ENCODE measurements at places on chromosomes 16 and 17.

DNA sequence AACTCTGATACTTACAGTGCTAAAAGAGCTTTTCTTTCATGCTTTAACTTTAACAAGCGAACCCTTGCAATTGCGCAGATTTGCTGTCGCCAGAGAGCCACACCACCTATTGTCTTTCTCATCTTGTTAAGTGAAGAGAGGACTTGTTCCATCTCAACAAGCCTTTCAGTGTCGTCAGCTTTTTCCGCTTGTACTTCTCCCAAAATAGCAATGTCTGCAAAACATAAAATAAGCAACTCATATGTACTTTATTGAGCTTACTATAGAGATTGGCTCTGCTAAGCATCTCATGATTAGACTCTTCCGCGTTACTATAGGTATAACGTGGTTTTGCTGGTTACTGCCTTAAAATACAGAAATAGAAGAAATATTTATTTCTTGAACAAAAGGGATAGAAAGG is 51.9 kb downstream of the ABCA8 start:
- DNase-seq, result peak; percentile 6

GRCh38 chr17:17752821-17753321 is 71.6 kb downstream of the RAI1 start:
- peak; percentile 62 for DNase-seq

DNA sequence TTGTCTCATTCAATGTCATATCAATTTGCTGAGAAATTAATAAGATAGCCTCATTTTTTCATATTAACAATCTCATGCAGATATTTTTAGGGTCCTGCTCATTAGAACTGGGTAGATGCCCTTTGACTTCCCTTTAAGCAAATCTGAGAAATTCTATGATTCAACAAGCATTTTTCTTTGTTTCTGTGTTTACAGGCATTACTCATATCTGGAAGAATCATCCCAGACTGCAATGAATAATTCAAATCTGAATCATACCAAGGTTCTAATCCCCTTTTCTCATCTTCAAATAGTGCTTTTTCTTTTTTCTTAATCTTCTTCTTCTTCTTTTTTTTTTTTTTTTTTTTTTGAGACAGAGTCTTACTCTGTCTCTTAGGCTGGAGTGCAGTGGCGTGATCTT is 69.2 kb upstream of the KIFC3 start:
- no peak for DNase-seq

- peak; percentile 91 for DNase-seq
These were observed 5.4 kb upstream of the ZNF213 start for GRCh38 chr16:3129137-3130131.

- no peak for DNase-seq
These were observed 7.3 kb downstream of the DLX4 start for GRCh38 chr17:49976163-49976827.

DNA sequence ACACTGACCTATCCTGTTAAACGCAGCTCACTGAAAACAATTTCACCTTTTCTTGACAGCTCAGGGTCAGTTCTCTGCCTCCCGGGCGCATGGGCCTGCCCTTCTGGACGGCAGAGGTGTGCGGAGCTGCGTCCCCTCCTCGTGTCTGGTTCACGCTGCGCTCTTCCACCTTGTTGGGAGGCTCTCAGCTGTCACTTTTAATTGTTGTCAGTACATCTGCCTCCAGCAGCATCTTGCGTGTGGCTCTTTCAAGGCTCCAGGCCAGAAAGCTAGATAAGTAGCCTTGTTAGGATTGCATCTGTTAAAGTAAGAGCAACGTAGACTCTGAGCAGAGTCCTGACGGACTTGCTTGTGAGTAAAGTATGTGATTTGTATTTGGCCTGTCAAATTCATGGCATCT is 59.4 kb downstream of the MGAT5B start:
- DNase-seq, result no peak

GRCh38 chr17:70089513-70090148 is 14.6 kb downstream of the KCNJ16 start:
- no peak for DNase-seq

DNA sequence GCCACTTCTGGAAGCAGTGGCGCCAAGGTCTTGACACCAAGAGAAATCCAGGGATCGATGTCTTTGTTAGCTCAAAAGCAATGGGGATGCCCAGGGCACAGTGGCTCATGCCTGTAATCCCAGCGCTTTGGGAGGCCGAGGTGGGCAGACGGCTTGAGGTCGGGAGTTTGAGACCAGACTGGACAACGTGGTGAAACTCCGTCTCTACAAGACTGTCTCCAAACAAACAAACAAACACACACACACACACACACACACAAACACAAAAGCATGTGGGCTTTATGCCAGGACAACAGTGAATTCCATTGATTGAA is 22.4 kb upstream of the FAAP100 start:
- no peak for DNase-seq

DNA sequence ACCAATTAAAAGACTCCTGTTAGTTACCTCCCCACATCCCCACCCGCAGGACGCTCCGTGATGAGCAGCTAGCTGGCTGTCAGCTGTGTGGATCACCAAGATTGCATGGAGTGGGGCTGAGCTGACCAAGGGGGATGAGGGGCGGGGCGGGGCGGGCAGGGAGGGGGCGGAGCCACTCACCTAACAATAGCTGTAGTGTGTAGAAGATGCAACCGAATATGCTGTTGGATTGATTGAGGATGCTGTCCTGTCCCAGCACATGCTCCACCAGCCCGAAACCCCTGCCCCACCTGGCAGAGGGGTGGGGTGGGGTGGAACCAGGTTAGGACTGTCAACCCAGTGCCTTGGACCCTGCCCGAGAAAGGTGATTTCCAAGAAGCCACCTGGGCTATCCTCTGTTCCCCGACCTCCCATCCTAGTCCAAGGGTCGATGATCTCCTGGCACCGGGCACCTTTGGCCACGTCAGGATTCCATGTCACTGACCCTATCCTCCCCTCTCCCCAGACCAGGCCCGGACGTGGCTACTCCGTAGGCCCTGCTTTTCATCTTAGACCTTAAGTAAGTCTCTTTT is 1.4 kb downstream of the VKORC1 start:
- no peak for DNase-seq

- DNase-seq, result no peak
These were observed 538 bp upstream of the FCSK start for GRCh38 chr16:70453892-70454221.

DNA sequence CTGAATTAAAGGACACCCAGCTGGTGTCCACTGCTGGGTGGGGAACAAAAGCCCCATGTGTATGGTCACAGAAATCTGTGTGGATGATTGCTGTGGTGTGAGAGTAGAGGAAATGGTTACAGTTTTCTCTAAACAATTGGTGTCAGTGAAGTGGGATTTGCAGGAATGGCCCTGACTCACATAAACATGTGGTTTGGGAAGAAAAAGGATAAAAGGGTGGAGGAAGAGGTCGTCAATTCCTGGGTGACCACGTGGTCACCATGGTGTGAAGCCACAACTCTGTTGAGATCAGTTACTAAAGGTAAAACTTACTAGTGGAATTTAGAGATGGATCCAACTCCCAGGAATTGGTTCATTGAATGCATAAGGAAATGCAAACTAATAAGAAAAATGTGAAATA is 3.6 kb upstream of the TUBG2 start:
- DNase-seq, result no peak

DNA sequence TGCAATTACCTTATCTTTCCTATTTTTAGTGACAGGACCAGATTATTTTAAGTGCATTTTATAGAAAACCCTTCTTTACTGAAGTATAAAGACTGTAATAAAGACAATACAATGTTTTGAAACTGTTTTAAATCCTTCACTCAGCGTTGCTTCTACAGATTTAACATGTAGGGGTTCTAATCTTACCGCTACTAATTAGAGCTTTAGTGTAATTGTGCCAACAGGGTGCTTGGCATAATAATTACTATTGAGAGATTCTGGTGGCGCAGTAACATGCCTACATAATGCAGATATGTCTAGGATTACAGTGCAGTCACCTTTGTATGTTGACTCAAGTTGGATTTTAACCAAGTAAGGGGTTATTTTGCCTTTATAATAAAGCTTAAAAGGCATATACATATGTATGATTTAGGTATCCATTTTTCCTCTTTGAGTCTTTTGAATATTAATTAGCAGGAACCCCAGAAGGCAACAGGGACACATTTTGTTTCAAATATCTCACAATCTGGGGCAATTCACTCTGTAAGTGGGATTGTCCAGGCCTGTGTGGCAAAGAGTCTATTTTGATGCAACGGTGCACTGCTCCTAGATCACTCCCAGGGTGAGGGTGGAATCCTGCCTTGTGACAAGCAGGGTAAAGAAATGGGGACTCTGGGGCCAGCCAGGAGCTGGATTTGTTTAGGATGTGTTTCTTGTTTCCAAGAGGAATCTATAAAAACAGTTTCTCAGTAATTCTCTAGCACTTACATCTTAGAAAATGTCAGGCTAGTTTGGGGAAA is 604.7 kb upstream of the SALL1 start:
- DNase-seq, result no peak

GRCh38 chr17:66508896-66509844 is 206.8 kb downstream of the PRKCA start:
- DNase-seq, result no peak

DNA sequence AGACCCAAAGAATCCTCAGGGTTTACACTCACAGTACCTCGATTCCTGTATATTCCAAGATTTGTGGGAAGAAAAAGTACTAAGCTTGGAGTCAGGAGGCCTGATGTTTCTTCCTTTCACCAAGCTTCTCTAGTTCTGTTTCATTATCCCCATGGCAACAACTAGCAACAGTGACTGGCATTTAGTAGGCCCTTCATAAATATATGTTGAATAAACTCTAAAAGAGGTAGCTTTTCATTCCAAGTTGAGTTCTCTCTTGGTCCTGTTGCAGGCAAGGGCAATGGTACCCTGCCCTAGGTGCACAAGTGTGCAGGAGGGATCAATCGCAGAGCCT is 527 bp upstream of the UBE2Z start:
- DNase-seq, result peak; percentile 77

GRCh38 chr16:90020838-90021382 is 1.7 kb upstream of the DBNDD1 start:
- no peak for DNase-seq

DNA sequence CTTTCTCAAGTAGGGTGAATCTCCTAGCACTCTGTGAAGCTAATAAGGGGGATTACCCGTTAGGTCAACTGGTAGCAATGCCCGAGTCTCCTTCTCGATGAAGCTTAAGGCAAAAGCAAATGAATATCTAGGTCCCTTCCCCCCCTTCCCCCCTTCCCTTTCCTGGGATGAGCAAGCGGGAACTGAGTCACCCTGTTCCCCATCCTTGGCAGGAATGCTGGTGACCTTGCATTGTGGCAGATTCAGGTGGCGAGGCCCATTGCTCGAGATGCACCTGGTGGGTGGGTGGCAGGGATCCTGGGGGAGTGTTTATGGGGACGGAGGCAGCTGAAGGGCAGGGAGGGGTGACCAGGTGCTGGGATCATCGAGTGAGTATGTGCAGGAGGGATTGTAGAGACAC is 7.1 kb downstream of the NXPH3 start:
- no peak for DNase-seq

DNA sequence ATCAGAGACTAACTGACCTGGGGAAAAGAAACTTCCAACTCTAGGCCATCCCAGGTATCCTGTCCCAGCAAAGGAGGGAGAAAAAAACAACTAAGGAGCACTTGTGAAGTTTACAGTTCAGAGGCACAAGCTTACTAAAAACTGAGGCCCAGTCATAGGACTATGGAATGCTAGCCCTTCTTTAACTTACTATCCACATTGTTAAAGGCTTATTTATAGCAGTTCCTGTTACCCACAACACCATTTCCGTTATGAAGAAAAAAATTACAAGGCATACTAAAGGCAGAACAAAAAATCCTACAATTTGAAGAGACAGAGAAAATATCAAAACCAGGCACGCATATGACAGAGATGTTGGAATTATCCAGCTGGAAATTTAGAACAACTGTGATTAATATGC is 159.1 kb downstream of the CDH11 start:
- DNase-seq, result no peak

GRCh38 chr16:49622421-49623402 is 233.2 kb downstream of the ZNF423 start:
- DNase-seq, result no peak

DNA sequence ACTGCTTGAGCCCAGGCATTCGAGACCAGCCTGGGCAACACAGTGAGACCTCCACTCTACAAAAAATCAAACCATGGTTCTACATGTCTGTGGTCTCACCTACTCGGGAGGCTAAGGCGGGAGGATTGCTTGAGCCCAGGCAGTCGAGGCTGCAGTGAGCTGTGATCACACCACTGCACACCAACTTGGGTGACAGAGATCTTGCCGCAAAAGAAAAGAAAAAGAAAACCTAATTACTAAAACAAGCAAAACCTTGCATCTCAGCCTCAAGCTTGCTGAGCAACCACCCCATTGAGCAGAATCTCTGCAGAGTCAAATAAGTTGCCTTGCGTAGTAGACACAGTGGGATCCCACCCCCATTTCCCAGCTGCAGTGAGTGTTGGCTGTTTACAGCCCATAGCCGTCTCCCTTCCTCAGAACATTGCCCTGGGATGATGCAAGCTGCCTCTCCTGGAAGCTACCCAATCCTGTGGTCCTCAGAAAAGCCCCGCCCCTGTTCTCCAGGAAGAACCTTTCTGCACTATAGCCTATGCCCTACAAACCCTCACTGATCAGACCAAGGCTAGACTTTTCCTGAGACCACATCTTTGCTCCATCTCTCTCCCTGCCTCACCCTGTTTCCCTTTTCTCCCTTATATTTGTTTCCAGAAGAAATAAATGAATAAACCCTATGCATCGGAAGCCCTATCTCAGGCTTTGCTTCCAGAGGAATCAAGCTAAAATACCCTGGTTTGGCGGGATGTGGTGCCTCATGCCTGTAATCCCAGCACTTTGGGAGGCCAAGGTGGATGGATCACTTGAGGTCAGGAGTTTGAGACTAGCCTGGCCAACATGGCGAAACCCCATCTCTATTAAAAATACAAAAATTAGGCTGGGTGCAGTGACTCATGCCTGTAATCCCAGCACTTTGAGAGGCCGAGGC is 16.7 kb upstream of the ERN2 start:
- no peak for DNase-seq

GRCh38 chr17:74694081-74694480 is 18.6 kb downstream of the CD300LF start:
- DNase-seq, result no peak

DNA sequence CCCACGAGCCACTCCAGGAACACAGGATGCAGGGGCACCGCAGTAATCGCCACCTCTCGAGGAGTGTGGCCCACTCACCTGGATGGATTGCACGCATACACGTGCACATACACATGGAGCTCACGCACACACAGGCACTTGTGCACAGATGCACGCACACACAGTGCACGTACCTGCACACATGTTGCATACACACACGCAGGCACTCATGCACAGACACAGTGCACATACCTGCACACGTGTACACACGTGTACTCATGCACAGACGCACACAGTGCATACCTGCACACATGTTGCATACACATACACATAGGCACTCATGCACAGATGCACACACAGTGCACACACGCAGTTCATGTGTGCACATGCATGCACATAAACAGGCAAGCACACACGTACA is 11.6 kb upstream of the WDR45B start:
- no peak for DNase-seq

- DNase-seq, result no peak
These were observed 27.7 kb downstream of the WWOX start for GRCh38 chr16:78127130-78127529.

- DNase-seq, result peak; percentile 62
These were observed 169.3 kb upstream of the AXIN2 start for GRCh38 chr17:65730711-65731169.
